ENCODE measurements at places on chromosomes 2 and 18. TPM values are rescaled to one million over a fixed set of nuclear protein-coding genes. Genes with fewer than 3 reads are reported as not detected.

DNA sequence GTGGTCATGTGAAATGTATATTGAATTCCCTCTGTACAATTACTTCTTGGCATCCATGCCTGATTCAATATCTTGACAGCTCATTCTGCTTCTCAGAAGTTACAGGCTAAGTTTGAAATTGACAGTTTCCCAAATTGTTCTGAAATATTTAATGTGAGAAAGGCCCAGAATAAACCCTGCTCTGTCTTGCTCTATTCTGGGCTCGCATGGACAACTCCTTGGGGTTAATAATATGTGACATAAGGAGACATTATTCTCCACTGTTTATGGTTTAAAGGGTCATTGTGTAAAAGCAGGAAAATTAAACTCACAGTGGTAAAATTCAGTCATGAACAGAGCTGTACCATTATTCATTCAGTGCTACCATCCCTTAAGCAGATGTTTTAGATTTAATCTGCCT, 160.7 kb upstream of the CNTNAP5 start:
- DNase-seq = no peak
- no peaks in the 10 kb centered on the region for H3K4me1 ChIP-seq
- H3K27me3 ChIP-seq = no peaks in the 10 kb centered on the region

GRCh38 chr2:185643434-185643833, 95.2 kb upstream of the FSIP2 start:
- no peak for DNase-seq
- no peak overlapping the region for H3K27ac ChIP-seq
- H3K4me1 ChIP-seq = no peaks in the 10 kb centered on the region
- H3K27me3 ChIP-seq = no peaks in the 10 kb centered on the region

TPGS2 gene
- 116 TPM for total RNA-seq

GRCh38 chr2:48424356-48424755, 105.6 kb upstream of the STON1 start:
- H3K4me1 ChIP-seq = peaks cover 6% of the 10 kb centered on the region
- H3K27me3 ChIP-seq = no peaks in the 10 kb centered on the region
- DNase-seq = no peak
- no peak overlapping the region for H3K27ac ChIP-seq
- no peak overlapping the region for H3K4me3 ChIP-seq

DNA sequence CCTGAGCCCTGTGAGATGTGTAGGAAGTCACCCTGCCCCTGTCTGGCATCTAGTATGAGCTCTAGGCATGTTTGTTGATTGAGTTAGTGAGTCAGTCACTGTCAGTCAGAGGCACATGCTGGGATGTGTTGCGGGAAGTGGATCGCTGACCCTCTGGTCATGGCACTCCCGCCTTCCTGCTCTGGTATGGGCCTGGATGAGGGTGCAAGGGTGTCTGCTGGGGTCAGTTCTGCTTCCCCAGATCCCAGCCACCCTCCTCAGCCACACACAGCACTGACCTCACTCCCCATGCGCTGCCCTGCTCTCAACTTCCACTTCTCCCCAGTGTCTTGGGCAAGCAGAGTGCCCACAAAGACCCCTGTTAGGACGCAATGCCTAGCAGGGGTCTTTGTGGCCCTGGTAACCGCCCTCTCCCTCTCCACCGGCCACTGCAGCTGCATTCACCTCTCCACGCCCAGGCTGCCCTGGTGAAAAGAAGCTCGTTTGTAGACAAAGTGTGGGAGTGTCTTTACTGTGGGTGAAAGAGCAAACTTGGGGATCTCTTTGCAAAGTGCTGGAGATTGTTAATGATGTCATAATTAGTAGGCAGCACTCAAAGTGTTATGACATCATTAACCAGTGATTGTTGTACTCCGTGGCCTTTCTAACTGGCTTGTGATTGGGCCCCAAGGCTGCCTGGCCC, 252.1 kb downstream of the LDLRAD4 start:
- no peak overlapping the region for H3K27ac ChIP-seq
- DNase-seq = no peak
- peaks cover 2% of the 10 kb centered on the region for H3K4me1 ChIP-seq
- H3K4me3 ChIP-seq = no peak overlapping the region
- H3K36me3 ChIP-seq = no peaks in the 10 kb centered on the region

CEP76 gene
- 13.1 TPM for total RNA-seq

DNA sequence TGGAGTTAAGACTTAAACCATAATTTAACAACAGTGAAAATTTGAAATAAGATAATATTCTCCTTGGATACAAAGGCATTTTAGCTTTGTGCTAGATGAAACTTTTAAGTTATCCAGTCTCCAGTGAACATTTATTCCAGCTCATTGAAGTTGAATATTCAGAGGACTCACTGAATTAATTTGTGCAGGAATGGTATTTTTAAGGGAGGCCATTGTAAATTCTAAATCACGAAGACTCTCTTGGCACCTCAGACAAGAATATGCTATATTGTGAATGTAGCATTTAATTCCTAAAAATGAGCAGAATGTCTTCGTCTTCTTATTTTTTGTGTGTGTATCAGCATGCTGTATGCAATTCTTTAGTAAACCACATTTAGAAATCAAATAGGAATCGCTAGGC, 731.7 kb upstream of the RAB6C start:
- H3K27me3 ChIP-seq = 0 out of 2 replicates have a peak, but pooled peaks cover 2% of the 10 kb centered on the region
- no peak overlapping the region for H3K27ac ChIP-seq
- no peak overlapping the region for H3K4me3 ChIP-seq
- no peaks in the 10 kb centered on the region for H3K36me3 ChIP-seq
- DNase-seq = no peak

- H3K27ac ChIP-seq = no peak overlapping the region
- no peak overlapping the region for H3K4me3 ChIP-seq
- H3K36me3 ChIP-seq = no peaks in the 10 kb centered on the region
- H3K4me1 ChIP-seq = no peaks in the 10 kb centered on the region
- DNase-seq = no peak
Observed at GRCh38 chr18:32049393-32050171, 31.0 kb downstream of the RNF125 start.

GRCh38 chr2:47676261-47676926, 106.6 kb upstream of the MSH6 start:
- H3K4me1 ChIP-seq = peaks cover 2% of the 10 kb centered on the region
- H3K27me3 ChIP-seq = no peaks in the 10 kb centered on the region
- H3K4me3 ChIP-seq = no peak overlapping the region
- no peak overlapping the region for H3K27ac ChIP-seq
- DNase-seq = no peak

GRCh38 chr2:142190805-142191204, 60.0 kb upstream of the LRP1B start:
- no peak for DNase-seq
- no peak overlapping the region for H3K4me3 ChIP-seq
- no peaks in the 10 kb centered on the region for H3K27me3 ChIP-seq
- H3K27ac ChIP-seq = no peak overlapping the region
- no peaks in the 10 kb centered on the region for H3K36me3 ChIP-seq

DNA sequence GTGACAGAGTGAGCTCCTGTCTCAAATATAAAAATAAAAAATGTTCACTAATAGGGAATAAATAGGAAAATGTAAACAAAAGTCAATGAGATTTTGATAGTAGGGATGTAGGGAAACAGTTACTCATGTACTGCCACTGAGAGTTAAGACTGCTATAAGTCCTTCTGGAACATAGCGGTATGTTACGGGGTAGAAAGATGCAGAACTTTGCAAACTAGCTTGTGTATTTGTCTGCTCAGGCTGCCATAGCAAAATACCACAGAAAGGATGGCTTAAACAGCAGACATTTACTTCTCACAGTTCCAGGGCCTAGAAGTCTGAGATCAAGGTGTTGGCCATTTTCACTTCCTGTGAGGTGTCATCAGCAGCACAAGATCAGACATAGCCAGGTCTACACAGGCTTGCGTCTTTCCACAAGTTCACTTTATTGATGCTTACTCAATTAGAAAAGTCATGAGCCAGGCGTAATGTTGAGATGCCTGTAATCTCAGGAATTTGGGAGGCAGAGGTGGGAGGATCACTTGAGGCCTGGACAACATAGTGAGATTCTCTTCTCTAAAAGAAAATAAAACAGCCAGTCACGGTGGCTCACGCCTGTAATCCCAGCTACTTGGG, 8.8 kb downstream of the TXNDC2 start:
- H3K4me1 ChIP-seq = no peaks in the 10 kb centered on the region
- H3K27ac ChIP-seq = no peak overlapping the region
- H3K27me3 ChIP-seq = no peaks in the 10 kb centered on the region
- no peaks in the 10 kb centered on the region for H3K36me3 ChIP-seq
- H3K4me3 ChIP-seq = no peak overlapping the region

- H3K4me3 ChIP-seq = no peak overlapping the region
- H3K4me1 ChIP-seq = no peaks in the 10 kb centered on the region
- no peaks in the 10 kb centered on the region for H3K27me3 ChIP-seq
- H3K27ac ChIP-seq = no peak overlapping the region
- H3K36me3 ChIP-seq = no peaks in the 10 kb centered on the region
Observed at GRCh38 chr2:217065695-217066405, 206.0 kb upstream of the TNP1 start.

ITPRIPL1 gene
- 21.2 TPM for total RNA-seq

SP5 gene
- not detected for total RNA-seq

DNA sequence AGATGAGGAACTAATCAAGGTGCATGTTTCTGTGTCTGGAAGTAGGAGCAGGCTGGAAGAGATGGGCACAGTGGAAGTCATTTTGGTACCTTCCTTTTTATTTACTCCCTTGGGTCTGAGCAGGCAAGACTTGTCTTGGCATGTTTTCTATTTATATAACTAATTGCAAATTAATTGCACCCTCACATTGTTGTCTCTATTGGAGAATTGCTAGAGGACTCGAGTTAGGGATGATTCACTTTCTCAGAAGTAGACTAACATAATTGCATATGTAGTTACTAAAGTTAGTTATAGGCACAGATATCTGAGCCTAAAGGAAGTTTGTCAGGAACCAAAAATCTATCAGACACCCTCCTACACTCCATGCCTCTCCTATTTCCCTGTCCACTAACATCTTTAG, 92.8 kb upstream of the NRP2 start:
- no peaks in the 10 kb centered on the region for H3K27me3 ChIP-seq
- no peak overlapping the region for H3K4me3 ChIP-seq
- no peaks in the 10 kb centered on the region for H3K4me1 ChIP-seq
- H3K36me3 ChIP-seq = no peaks in the 10 kb centered on the region

CYTIP gene
- total RNA-seq = 97.7 TPM

GRCh38 chr2:510839-511238, 166.4 kb downstream of the TMEM18 start:
- no peak overlapping the region for H3K4me3 ChIP-seq
- no peaks in the 10 kb centered on the region for H3K36me3 ChIP-seq
- no peaks in the 10 kb centered on the region for H3K27me3 ChIP-seq
- no peak for DNase-seq

- H3K4me3 ChIP-seq = no peak within 1 kb of the TSS
- H3K27me3 ChIP-seq = no peaks in the 10 kb centered on the region
- DNase-seq = no peak
- no peak within 1 kb of the TSS for H3K27ac ChIP-seq
Observed at GRCh38 chr2:227871375-227871791, at the start of gene DAW1. Gene DAW1 (plus strand): TSS chr2:227871631. CDS start chr2:227871690, 59 bp downstream.

DNA sequence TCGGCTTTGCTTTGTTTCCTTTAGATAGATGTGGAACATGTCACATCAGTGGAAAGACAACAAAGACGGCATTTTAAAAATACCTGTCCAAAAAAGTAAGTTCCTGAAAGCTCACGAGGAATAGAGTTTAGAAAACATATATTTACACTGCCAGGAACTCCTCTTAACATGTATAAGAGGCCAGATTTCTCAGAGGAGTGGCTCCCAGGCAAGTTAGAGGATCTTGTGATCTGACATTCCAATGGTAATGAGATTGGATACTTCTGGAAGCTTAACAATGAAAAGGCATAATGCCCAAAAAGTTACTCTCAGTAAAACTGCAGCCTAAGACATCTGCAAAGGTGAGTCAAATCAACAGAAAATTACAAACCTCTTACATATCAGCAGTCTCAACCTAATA, 77.1 kb downstream of the CYRIA start:
- no peak overlapping the region for H3K4me3 ChIP-seq
- no peaks in the 10 kb centered on the region for H3K27me3 ChIP-seq
- H3K4me1 ChIP-seq = no peaks in the 10 kb centered on the region
- no peak for DNase-seq

RNF125 gene
- total RNA-seq = not detected

UNC80 gene
- 0.04 TPM for total RNA-seq

FHOD3 gene
- total RNA-seq = 23.4 TPM

DNA sequence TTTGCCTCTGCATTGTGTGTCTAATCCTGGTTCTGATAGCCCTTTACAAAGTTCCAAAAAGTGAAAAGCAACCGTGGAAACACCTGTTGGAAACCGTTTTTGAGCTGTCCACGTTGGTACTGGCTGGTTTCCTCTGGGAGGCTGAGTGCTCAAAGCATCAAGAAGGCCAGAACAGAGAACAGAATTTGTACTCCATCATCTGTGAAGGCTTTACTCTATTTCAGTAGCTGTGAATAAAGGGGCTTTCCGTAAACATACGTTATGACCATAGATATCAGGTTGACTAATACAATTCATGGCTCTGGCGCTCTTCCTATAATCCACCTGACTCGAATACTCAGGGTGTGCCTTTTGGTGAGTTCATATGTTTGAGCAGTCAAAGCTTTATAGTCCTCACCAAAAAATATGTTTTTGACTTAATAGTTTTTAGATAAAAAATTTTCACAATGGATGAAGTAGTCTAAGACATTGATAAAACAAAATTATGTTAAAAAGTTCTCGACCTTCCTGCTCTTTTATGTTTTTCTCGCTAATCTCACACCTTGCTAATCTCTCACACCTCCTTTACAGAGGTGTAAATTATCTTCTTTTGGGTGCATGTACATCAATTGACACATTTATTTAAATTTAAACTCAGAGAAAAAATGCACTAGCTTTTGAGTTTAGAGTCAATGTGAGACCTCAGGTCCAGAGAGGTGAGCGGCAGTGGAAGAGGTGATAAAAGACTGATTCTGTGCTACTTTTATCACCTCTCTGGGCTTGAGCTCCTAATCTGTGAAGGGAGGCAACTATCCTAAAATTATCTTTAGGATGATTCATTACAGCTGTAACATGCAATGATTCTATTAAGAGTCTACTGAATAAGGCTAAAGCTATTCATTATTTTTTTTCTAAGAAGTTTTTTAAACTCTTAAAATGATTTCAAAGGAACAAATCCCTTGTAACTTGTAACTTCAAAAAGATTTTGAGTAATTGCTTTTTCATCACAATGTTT, 65.3 kb downstream of the CXCR4 start:
- peaks cover 9% of the 10 kb centered on the region for H3K4me1 ChIP-seq
- no peaks in the 10 kb centered on the region for H3K36me3 ChIP-seq
- no peaks in the 10 kb centered on the region for H3K27me3 ChIP-seq
- no peak overlapping the region for H3K4me3 ChIP-seq
- no peak for DNase-seq

DNA sequence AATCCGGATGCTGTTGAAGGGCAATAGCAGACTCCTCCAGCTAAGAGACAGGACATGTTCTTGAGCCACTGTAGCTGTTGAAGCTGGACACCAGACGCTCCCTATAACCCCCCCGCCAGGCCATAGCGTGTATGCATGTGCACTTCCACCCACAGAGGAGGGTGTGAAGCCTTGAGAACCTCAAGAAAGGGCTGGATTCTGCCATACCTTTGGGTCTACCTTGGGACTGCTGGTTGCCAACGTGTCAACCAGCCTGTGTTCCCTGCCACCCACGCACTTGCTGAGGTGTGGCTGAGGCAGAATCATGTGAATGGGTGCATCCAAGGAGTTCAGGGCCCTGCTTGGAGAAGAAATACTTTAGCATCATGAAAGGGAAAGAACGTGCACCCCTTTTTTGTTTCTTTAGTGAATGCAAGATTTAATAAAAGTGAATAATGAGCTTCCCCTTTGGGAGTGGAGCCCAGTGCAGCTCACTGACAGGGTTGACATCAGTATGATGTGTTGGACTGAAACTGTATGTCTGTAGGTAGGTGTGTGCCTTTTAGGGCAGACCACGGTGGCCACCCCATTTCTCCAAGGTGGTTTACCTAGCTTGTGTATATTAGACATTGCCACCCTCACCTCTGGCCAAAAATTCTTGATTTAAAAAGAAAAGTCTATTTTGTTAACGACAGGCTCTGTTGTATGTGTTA, 198.3 kb downstream of the MGAT5 start:
- no peaks in the 10 kb centered on the region for H3K36me3 ChIP-seq
- H3K27ac ChIP-seq = no peak overlapping the region
